ENCODE measurements at places on chromosomes 13 and 19. TPM values are rescaled to one million over a fixed set of nuclear protein-coding genes. Genes with fewer than 3 reads are reported as not detected.

The IFNL4 gene
- polyA plus RNA-seq = not detected

The PEG3 gene
- 0.23 TPM for polyA plus RNA-seq

The SERPINE3 gene
- not detected for polyA plus RNA-seq

The PGLYRP2 gene
- polyA plus RNA-seq = 0.60 TPM

The BRME1 gene
- 3.2 TPM for polyA plus RNA-seq

The CACNG8 gene
- 0.03 TPM for polyA plus RNA-seq

The ING1 gene
- polyA plus RNA-seq = 15.4 TPM

The CD22 gene
- polyA plus RNA-seq = 107 TPM

Data from sigmoid colon (tissue), 7 donors.